ENCODE measurements at places on chromosomes 2 and 18.

GRCh38 chr2:24362253-24362652 lies 1.9 kb upstream of the ITSN2 start:
- DNase-seq, result no peak

DNA sequence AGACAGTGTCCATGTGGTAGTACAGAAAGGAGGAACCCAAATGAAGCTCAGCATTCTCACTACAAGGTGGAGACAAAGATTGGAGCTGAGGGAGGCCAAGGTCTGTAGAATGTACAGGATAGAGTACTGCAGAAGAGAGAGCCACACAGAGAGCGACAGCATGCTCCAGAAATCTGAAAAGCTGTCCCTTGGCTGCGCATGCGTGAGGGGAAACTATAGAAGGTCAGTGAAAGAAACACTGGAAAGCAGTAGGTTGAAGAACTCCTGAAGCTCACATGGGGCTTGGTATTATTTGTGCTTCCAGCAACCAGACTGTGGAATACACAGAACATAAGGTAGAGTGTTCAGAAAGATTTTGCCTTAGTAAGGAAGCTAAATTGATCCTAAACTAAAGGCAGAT lies 142.5 kb downstream of the TXNL1 start:
- DNase-seq, result no peak

DNA sequence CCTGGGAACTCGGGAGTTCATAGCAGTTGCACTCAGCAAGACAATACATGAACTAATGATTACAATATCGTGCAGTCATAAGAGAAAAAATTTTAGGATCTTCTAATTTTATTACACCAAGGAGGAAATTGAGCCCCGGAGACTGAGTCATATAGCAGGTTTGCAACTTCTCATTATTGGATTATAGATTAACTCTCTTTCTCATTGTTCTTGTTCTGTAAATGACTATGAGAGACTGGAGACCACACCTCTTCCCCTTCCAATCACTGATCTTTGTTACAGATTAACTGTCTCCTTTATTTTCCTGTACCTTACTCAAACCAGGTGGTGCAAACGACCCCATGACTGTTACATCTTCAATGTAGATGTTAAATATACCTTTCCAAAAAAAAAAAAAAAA lies 435.8 kb upstream of the DDX18 start:
- no peak for DNase-seq

DNA sequence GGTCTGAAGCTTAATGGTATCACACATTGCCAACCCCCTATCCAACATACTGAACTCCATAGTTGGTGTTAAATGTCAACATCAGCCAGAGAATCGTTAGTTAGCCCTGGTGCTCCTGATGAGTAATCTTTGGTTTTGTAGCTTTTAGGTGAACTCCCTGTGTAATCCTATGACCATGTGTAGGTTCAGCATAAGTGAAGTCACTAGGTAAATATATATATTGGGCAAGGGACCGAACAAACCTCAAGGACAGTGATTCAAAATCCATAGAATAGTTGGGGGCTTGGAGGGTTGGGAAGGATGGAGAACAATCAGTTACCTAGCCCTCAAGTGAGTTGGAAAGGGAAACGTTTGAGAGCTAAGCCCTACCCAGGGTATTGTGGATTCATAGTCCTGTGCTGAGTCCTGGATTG lies 16.0 kb upstream of the AP1S3 start:
- DNase-seq, result no peak

DNA sequence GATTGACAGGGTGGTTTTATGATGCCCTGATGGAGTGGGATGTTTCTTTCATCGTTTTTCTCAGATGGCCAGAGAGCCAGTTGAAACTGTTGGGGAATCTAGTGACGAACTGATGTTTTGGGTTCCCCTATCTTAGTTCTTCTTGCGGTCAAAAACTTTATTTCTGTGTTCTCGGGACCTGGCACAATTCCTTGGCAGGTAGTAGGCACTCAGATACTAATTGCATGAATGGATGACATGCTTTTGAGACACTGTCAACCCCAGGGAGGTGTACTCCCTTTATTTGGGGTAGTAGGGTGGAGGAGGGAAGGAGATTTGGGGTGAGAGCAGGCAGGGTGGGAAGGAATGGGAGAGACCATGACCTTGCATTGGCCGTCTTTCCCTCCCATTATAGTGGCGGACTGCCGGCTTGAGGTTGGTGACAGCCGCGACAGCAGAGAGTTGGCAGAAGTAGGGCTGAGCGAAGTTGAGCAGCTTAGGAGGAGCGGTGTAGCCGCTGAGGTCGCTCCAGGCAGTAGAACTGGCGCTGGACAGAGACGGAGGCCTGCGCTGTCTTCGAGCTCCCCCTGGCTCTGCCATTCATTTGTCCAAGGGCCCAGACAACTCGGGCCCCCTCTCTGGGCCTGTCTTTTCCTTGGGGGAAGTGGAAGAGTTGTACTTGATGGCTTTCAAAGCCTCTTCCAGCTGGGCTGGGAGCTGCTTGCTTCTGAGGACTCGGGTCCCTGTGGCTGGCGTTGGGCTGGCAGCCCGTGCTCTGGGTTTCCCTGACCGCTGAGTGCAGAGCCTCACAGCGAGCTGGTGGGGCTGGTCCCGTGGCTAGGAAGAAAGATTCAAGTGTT lies 2.6 kb downstream of the TET3 start:
- no peak for DNase-seq

DNA sequence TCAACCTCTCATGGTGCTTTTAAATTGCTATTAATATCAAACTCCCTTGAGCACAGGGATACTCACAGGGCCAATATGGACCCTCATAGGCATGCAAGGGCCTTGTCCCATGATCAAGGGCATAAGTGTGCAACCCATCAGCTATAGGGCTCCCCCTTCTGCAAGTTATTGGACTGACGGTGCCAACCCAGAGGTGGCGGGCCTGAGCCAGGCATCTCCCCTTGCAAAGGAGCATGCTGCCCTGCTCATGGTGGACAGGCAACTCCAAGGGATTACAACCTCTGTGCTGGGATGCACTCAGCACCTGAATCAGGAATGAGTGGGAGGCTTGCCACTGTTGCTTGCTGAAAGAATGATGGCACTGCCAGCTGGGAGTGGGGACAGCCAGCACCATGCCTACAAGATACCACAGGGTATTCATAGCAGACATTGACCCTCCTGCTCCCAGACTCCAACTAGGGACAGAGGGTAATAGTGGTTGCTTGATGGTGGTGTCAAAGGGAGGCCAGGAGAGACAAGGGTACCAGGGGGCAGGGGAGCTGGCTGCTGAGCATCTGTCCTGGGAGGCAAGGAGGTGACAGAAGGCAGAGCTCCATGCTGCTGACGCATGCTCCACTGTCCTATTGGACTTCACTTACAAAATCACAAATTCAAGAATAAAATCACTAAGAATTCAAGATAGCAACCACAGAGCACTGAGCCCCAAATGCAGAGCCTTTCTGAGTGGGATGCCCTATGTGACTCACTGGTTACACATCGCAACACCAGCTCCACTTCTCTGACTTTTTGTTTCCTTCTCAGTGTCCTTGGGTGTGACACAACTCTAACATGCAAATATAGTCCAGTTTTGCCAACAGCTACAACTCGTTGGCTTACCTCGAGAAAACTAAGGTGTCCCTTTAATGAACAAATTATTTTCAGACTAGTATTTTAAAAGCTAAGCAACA lies 157.1 kb upstream of the CCDC150 start:
- DNase-seq, result no peak

DNA sequence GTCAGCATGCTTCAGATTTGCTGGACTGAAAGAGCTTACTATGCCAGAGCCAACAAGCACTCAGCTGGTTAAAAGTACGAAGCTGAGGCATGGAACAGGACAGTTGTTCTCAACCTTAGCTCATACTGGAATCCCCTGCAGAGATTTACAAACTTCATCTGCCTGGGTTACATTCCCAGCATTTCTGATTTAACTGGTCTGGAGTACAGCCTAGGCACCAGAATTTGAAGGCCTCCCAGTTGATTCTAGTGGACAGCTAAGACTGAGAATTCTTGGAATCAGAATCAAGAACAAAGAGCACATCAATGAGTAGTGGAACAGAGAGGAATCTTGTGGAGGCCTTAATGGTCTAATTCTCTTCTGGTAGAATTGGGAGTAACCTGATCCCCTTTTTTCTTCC lies 298.2 kb upstream of the NXPH2 start:
- DNase-seq, result no peak

All from NK-92 treated with Interleukin-12 subunit alpha and Interleukin-12 subunit beta, amount 100 ng/mL, for 24 hours (cell line).